Stimulated activated CD4-positive, alpha-beta T cell treated with anti-CD3 and anti-CD28 coated beads, Interleukin-4, amount 100 ng/mL, for 1 hour (primary cell): ENCODE measurements at places on chromosomes 3 and 15.

DNA sequence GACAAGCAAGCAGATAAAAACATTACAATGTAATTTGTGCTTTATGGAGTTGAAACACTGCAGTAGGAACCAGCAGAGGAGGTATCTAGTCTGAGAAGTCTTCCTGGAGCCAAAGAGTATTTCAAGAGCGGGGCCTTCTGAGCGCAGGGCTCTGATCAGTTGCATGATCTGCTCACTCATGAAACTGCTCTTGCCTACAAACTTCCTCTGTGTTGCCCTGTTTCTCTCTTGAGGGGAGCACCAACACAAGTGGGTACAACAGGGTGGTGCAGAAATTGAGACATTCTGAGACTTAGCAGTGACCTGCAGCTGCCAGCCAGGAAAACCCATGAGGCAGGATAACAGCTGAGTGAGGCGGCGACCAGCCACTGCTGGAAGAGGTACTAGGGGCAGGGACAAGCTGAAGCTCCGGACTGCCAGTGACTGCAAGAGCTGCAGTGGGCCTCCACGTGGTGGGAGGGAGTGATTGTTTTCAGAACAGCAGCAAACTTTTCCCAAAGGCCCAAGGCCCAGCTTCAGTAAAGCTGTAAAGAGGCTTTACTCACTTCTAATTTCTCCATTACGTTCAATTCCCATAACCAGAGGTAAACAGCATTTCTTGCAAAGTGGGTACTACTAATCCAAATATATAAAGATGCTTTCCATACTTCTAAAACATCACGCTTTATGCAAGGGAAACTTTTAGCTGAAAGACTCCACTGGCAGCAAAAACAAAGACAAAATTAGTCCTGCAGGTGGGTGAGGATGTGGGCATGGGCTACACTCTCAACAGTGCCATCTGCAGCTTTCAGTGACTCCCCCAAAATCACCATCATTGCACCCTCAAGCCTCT is 69.0 kb upstream of the LPP start:
- DNase-seq: no peak

- no peak for DNase-seq
Observed at GRCh38 chr3:154324919-154325318, 632 bp upstream of the DHX36 start.

- DNase-seq: no peak
Observed at GRCh38 chr3:108377384-108377783, 81.0 kb downstream of the HHLA2 start.

GRCh38 chr3:55246033-55246432 is 241.1 kb downstream of the WNT5A start:
- DNase-seq: no peak

DNA sequence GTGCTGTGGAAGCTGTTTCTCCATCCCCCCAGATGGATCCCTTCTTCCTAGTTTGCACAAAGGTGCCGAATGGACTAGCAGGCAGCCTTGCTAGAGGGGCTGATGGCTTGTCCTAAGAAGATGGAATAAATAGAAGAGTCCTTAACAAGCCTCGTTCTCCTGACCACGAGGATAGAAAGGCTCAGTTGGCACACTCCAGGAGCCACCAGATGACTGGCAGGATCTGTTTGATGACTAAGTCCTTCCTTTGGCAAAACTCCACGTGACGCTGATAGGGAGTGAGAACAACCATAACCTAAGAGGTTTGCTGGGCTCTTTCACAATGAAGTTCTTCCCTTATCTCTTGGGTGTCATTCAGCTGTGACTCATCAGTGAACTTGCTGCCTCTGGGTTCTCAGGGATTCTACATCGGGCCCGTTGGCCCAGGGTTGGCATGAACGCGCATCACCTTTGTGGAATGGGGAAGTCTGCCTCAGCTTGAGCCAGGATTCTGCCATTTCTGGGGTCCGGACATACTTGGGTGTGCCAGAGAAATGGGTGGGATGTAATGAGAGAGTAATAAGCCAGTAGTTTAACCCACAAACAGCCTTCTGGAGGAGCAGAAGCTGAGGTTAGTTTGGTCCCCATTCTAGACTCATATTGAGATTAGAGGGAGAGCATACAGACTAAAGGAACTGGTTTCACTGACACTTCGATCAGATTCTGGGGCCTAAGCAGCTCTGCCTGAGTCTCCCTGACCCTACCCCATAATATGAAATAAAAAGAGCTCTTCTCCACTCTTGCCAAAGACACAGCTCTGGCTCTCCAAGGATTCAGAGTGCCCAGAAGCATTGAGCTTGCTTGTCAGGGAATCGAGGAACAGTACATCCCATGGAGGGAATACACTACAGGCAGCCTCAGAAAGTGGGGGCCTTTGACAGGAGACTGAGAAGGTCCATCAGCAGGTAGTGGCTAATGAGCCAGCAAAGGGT is 2.0 kb upstream of the MELTF start:
- DNase-seq: no peak

- DNase-seq: no peak
Observed at GRCh38 chr15:63948971-63949370, 97.3 kb downstream of the DAPK2 start.

DNA sequence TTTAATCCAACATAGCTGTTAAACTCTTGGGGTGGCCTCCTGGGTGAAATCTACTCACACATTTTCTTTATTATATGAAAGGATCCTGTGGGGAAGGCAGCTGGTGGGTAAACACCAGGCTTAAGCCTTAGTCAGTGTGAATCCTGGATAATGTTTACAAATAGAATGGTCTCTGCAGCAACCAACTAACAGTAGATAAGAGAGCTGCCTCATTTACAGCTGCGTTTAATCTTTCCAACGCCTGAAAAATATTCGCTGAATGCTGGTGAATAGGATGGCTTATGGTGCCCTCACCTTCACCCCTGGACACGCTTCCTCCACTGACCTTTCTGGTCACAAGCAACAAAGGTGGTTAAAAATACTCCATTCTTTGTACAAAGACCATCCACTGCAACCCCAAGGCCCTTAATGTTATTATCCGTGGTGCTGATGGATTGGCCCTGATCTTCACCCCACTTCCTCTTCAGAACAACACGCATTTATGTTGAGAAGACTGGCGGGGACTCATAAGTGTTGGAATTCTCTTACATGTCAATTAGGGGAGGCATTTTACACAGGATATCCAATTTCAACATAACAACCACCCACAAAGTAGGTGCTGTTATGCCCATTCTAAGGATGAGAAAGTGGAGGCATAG is 120.0 kb upstream of the FRMD4B start:
- DNase-seq: no peak

- DNase-seq: no peak
Observed at GRCh38 chr3:124839896-124840295, 47.3 kb downstream of the ITGB5 start.

DNA sequence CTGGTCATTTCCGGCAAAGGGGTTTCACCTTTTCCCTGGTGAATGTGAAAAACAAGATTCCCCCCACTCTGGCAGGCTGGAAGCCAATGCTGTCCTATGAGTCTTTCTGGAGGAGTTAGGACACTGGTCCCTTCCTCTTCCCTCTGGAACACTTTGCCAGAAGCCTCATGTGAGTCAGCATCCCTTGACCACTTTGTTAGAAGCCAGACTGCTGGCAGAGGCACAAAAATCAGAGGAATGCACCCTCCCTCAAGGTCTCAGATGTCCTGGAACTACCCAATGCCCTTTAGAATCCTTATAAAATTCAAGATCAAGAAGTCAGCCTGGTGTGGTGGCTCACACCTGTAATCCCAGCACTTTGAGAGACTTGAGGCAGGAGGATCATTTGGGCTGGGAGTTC is 26.6 kb downstream of the ITGB5 start:
- no peak for DNase-seq

- DNase-seq: no peak
Observed at GRCh38 chr3:14706096-14706495, 31.2 kb downstream of the C3orf20 start.

DNA sequence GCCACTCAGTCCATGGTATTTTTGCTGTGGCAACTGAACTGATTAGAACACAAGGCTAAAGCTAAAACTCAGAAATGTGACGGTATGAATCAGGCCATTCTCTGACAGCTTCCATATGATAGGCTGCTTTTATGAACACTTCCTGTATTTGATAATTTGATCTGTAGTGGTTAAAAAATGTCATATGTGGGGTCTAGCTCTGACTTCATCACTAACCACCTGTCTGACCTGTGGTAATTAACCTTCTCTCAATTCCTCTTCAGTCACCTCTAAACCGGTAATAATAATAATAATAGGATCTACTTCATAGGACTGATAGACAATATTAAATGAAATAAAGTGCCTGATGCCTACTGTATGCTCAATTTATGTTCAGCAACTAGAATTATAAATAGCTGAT is 223.2 kb downstream of the MBNL1 start:
- DNase-seq: no peak

GRCh38 chr15:97026781-97027180 is 696.3 kb downstream of the NR2F2 start:
- no peak for DNase-seq

DNA sequence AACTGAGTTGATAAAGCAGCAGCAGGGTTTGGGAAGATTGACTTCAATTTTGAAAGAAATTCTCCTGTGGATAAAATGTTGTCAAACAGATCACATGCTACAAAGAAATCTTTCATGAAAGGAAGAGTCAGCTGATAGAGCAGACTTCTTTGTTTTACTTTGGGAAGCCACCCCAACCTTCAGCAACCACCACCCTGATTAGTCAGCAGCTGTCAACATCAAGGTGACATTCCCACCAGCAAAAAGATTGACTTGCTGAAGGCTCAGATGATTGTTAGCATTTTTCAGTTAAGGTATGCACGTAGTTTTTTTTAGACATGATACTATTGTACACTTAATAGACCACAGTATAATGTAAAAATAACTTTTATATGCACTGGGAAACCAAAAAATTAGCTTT is 87.6 kb upstream of the ACKR4 start:
- no peak for DNase-seq

- DNase-seq: no peak
Observed at GRCh38 chr3:57652203-57652602, 40.7 kb downstream of the DENND6A start.

DNA sequence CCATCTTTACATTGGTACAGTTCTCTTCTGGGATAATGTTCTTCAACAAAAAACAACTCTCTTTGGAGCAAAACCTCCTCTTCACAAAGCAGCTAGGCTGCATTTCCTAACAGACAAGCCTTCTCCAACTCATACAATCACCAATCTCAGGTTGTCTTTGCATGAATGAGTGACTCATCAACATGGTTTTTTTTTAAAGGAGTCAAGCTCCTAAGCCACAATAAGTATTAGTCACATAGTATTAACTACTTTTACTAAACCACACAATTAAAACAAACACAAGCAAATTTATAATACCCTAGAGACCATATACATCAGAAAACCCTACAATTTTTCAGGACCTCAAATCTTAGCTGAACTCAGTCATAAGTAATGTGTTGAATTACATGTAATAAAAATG is 137.4 kb downstream of the TBC1D5 start:
- no peak for DNase-seq

DNA sequence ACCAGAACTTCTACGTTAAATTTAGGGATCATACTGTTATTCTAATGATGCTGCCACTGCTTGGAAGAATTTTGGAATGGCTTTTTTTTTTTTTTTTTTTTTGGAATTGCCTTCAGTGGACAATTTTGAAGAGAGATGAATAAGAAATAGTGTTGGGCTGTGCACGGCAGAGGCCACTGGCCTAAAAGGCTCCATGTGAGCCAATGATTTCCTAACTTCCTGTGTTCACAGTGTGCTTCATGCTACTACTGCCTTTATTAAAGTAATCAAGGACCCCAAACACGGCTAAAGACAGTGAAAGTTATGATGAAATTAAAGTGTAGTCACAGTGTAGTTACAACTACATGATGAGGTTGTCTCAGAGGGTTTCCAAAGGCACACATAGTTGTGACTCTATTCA is 100.8 kb upstream of the TNFAIP8L3 start:
- no peak for DNase-seq

- no peak for DNase-seq
Observed at GRCh38 chr3:98957681-98958080, 56.2 kb upstream of the DCBLD2 start.

GRCh38 chr15:60635507-60636352 is 156.8 kb upstream of the ICE2 start:
- no peak for DNase-seq

DNA sequence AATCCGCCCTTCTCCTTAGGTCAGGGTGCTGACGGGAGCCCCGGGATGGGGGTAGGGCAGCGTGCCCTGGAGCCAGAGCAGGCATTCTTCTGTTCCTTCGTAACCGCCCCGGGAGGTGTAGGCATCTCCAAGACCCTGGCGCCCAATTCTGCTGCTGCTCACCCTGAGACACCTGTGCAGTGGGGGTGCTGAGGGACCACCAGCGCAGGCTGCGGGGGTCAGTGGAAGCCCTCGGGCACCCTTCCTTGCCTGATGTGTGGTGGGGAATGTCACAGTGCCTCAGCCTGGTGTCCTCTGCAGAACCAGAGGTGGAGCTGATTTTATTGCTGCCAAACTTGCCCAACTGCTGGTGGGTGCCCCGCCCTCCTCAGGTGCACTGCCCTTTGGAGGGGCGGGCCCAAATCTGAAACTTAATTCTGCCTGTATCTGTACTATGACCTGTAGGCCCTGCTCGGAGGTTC is 7.3 kb downstream of the CSK start:
- DNase-seq: no peak

DNA sequence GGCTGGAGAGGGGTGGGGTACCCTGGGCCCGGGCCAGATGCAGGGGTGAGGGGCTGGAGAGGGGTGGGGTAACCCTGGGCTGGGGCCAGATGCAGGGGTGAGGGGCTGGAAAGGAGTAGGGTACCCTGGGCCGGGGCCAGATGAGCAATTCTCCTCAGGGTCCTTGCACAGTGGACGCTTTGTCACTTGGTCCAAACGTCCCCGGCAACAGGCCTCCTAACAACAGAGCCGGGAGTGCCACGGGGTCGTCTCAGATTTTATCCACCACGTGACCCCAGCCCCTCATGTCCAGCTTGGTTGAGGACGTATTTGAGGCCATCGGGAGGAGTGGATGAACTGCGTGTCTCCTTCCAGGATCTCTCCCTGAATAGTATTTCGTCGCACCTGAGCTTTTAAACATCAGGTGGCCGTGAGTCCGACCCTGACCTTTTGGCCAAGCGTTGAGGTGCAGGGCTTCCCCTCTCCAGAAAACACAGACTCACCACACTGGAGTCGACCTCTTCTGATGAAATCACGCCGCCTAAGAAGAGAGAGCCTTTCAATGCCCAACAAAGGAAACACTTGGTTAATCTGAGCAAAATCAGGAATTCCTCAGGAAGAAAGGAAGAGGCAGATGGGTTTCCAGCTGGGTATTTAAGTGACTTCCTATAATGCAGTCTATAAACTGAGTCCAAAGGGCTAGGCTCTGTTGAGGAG is 12.8 kb upstream of the LRRC15 start:
- DNase-seq: no peak

GRCh38 chr15:68389936-68390817 is 41.8 kb downstream of the ITGA11 start:
- DNase-seq: no peak

DNA sequence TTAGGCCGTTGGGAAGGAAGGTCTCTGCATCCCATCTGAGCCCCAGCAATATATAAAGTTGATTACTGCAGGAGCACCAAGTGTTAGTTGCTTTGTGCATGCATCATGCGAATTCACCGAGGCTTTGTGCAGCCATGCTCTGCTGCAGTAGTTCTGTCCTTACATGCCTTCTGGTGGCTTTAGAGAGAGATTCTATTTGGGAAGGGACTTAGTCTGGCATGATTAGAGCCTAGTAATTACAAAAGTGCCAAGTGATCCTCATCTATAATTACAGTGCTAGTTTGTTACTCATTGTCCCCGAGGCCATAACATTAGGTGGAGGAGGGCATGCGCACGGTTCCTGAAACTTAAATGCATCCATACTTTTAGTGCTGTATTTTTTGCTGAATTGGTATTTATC is 353.6 kb downstream of the CNTN4 start:
- no peak for DNase-seq

GRCh38 chr3:59802045-59802444 is 752.2 kb upstream of the CFAP20DC start:
- DNase-seq: no peak
